OCI-LY7 (cell line): ENCODE measurements at places on chromosomes 3 and 15. TPM values are rescaled to one million over a fixed set of nuclear protein-coding genes. Genes with fewer than 3 reads are reported as not detected.

The ACKR4 gene
- total RNA-seq: 2.5 and 3.8 TPM in 2 replicates

The RETNLB gene
- total RNA-seq: not detected in 2 replicates

The FAIM gene
- total RNA-seq: 2.0 and 3.1 TPM in 2 replicates

The TUSC7 gene
- not detected in 2 replicates for total RNA-seq

The RASGRP1 gene
- 6.1 and 12.9 TPM in 2 replicates for total RNA-seq

The ARHGEF26 gene
- total RNA-seq: 0.11 and 0.35 TPM in 2 replicates

The BFSP2 gene
- total RNA-seq: 19.2 and 25.1 TPM in 2 replicates

The CPLX3 gene
- total RNA-seq: 1.5 and 2.1 TPM in 2 replicates

The ALG3 gene
- 60.2 and 61.0 TPM in 2 replicates for total RNA-seq

The FBXL2 gene
- total RNA-seq: not detected in 2 replicates

The LSM3 gene
- total RNA-seq: 21.0 and 21.9 TPM in 2 replicates

The GRIP2 gene
- not detected in 2 replicates for total RNA-seq

The DLEC1 gene
- total RNA-seq: 0.11 TPM in 1 of 2 replicates, not detected in the other

The C3orf22 gene
- not detected in 2 replicates for total RNA-seq

The PXK gene
- 125 and 146 TPM in 2 replicates for total RNA-seq

The C3orf85 gene
- total RNA-seq: not detected in 2 replicates

The LEKR1 gene
- total RNA-seq: not detected in 2 replicates

The HTR3E gene
- total RNA-seq: not detected in 2 replicates

The GLCE gene
- 7.0 and 7.2 TPM in 2 replicates for total RNA-seq

The SLC28A1 gene
- total RNA-seq: not detected in 2 replicates

The LMOD3 gene
- not detected in 2 replicates for total RNA-seq

The KCNH8 gene
- 0.59 and 1.1 TPM in 2 replicates for total RNA-seq

The APOD gene
- not detected in 2 replicates for total RNA-seq

The ADAMTS9 gene
- total RNA-seq: not detected in 2 replicates

The CATSPER2 gene
- 13.9 and 17.0 TPM in 2 replicates for total RNA-seq

The THAP10 gene
- not detected in 2 replicates for total RNA-seq

The ATP8B4 gene
- not detected in 2 replicates for total RNA-seq

The MED12L gene
- 32.7 and 33.8 TPM in 2 replicates for total RNA-seq

The PARP15 gene
- 0.70 and 0.81 TPM in 2 replicates for total RNA-seq

The H1-8 gene
- not detected in 2 replicates for total RNA-seq

The LRRC31 gene
- total RNA-seq: not detected in 2 replicates

The TAGLN3 gene
- not detected in 2 replicates for total RNA-seq

The GADL1 gene
- not detected in 2 replicates for total RNA-seq

The KIF9 gene
- 10.1 and 11.0 TPM in 2 replicates for total RNA-seq

The PLSCR4 gene
- total RNA-seq: not detected in 2 replicates

The PPP4R2 gene
- 86.5 and 99.5 TPM in 2 replicates for total RNA-seq

The CYP8B1 gene
- not detected in 2 replicates for total RNA-seq

The MAPKAPK3 gene
- 20.3 and 25.2 TPM in 2 replicates for total RNA-seq

The XCR1 gene
- total RNA-seq: not detected in 2 replicates

The CYP1A1 gene
- 0.22 and 0.29 TPM in 2 replicates for total RNA-seq

The LIPH gene
- total RNA-seq: not detected in 2 replicates

The C2CD4B gene
- total RNA-seq: not detected in 2 replicates

The PLSCR5 gene
- not detected in 2 replicates for total RNA-seq

The LMAN1L gene
- 0.37 and 0.38 TPM in 2 replicates for total RNA-seq

The SEMA3G gene
- 0.15 TPM in 1 of 2 replicates, not detected in the other for total RNA-seq

The DLL4 gene
- 0.15 TPM in 1 of 2 replicates, not detected in the other for total RNA-seq

The MITF gene
- not detected in 2 replicates for total RNA-seq

The COX5A gene
- total RNA-seq: 364 and 391 TPM in 2 replicates

The NGRN gene
- 40.0 and 44.4 TPM in 2 replicates for total RNA-seq

The ADPRH gene
- not detected in 2 replicates for total RNA-seq

The CORO2B gene
- 7.4 and 10.5 TPM in 2 replicates for total RNA-seq

The CCDC39 gene
- total RNA-seq: not detected in 2 replicates
